ENCODE measurements at places on chromosomes 16 and 17. TPM values are rescaled to one million over a fixed set of nuclear protein-coding genes. Genes with fewer than 3 reads are reported as not detected.

Gene CMTM2
- total RNA-seq = not detected

Gene CCDC47
- 79.6 TPM for total RNA-seq

Gene DPEP3
- total RNA-seq = not detected

Gene FHOD1
- 18.0 TPM for total RNA-seq

Gene NACA2
- not detected for total RNA-seq

Gene NFATC2IP
- total RNA-seq = 18.1 TPM

Gene TEX14
- 0.19 TPM for total RNA-seq

Gene SLC13A5
- not detected for total RNA-seq

Gene MT1F
- 0.85 TPM for total RNA-seq

Gene NOTUM
- not detected for total RNA-seq

Gene DEXI
- 110 TPM for total RNA-seq

GRCh38 chr16:72424757-72425156 lies 252.8 kb upstream of the PMFBP1 start:
- DNase-seq = no peak

DNA sequence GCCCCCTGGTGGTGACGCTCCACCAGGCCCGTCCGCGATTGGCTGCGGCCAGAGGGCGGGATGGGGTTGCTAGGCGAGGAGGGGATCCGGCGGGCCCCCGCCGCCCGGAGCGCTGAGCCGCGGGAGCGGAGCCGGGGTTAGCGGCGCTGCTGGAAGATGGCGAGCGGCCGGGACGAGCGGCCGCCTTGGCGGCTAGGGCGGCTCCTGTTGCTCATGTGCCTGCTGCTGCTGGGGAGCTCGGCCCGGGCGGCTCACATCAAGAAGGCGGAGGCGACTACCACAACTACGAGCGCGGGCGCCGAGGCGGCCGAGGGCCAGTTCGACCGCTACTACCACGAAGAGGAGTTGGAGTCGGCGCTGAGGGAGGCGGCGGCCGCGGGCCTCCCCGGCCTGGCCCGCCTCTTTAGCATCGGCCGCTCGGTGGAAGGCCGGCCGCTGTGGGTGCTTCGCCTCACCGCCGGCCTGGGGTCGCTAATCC lies at the start of gene CPD:
TSS of gene CPD (plus strand) at position 103 of the 478 bp plus-strand sequence. CDS start at position 157, 54 bp downstream.
- DNase-seq = peak; percentile 98

DNA sequence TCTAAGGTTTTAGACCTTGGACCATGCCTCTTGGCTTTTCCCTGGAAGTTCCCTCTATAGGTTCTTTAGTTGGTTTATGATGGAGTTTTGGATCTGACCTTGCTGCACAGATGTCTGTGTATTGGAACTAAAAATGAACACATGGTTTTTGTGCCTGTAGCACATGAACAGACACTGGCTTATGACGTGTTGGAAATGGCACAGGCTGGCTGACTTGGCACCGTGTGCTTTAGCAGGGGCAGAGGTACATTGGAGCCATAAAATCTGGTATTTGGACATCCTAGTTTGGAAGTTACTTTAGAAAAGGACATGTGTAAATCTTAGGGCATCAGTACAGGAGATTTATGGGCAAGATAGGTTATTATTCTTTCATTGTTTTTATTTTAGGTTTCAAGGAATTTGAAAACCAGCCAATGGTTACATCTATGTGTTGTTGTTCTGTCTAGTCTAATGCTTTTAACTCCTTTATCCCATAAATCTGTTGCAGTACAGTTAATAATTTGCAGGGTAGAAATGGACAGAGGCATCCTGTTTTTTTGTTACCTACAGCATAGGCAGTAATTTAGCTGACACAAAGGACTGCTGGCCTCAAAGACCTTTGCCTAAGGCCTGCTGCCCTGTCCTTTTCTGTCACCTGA lies 6.0 kb downstream of the SOCS7 start:
- no peak for DNase-seq

DNA sequence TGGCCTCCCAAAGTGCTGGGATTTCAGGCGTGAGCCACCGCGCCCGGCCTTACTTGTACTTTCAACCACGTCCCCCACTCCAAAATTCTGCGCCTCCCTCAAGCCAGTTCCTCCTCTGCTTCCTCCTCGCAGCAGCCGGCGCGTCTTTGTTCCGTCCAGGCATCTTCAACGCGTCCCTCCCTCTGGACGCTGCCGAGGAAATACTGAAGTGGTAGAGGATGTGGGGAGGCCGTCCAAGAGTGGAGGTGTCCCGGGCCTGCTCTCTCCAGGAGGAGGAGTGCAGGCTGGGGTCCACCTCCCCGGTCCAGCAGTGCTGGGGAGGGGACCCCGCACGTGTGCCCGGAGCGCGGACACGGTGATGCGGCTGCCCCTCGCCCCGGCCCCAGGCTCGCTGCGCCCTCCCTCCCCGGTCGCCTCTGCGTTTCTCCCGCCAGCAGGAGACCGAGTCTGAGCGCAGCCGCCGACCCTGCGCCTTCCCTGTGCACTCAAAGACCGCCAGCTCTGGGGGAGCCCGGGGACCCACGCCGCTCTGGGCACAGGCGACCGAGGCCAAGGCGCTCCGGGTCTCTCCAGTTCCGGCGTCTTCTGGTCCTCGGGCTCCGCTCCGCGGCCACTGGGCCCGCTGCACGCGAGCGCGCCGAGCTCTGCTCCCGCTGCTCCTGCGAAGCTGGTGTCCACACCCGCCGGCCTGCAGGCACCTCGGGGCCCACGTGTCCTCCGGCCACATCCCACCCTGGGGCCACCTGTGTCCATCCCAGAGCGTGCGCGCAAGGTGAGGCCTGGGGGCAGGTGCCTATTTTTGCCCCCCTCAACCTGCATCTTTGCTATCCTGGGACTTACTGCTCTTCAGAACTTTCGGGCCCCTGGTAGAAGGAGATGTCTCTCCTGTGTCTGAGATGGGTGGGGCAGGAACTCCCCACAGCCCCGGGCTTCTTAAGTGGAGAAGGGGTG lies 31.7 kb downstream of the OSBPL7 start:
- peak; percentile 47 for DNase-seq

GRCh38 chr17:2950846-2951245 lies 112.6 kb downstream of the OR1D5 start:
- no peak for DNase-seq
